ENCODE measurements at places on chromosomes 2 and 18. TPM values are rescaled to one million over a fixed set of nuclear protein-coding genes. Genes with fewer than 3 reads are reported as not detected.

NTSR2 gene
- not detected for total RNA-seq

OBSL1 gene
- total RNA-seq = 38.8 TPM

AQP12B gene
- total RNA-seq = not detected

PPP1CB gene
- 143 TPM for total RNA-seq

PLCD4 gene
- total RNA-seq = 4.7 TPM

RPIA gene
- 16.5 TPM for total RNA-seq

CYS1 gene
- total RNA-seq = 1.2 TPM

L3MBTL4 gene
- 5.9 TPM for total RNA-seq

SLC14A1 gene
- total RNA-seq = not detected

SCN9A gene
- 0.56 TPM for total RNA-seq

DYNAP gene
- total RNA-seq = not detected

UPP2 gene
- not detected for total RNA-seq

CPLX4 gene
- not detected for total RNA-seq
